ENCODE measurements at places on chromosomes 16 and 17.

GRCh38 chr17:59859444-59860025 is 33.2 kb downstream of the TUBD1 start:
- no peak for DNase-seq

DNA sequence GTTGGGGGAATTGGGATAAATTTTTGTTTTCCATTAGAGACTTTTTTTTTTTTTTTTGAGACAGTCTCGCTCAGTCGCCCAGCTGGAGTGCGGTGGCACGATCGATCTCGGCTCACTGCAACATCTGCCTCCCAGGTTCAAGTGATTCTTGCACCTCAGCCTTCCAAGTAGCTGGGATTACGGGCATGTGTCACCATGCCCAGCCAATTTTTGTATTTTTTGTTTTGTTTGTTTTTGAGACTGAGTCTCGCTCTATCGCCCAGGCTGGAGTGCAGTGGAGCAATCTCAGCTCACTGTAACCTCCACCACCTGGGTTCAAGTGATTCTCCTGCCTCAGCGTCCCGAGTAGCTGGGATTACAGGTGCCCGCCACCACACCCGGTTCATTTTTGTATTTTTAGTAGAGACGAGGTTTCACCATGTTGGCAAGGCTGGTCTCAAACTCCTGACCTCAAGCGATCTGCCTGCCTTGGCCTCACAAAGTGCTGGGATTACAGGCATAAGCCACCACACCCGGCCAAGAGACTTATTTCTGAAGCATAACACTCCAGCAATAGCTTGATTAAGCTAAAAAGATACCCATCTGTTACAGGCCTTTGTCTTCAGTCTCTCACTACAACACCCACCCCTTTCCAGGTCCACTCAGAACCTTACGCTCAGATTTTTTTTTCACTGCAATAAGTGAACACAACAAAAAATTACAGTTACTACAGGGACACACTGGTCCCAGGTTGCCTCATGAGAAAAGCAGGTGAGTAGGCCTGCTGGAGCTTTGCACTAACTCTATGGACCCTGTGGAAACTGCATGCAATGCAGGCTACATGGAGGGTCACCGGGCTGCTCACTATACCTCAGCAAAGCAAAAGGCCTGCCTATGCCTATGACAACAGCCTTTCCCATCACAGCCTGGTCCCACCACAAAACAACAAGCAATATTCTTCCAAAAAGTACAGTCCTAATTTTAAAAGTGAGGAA is 34.6 kb downstream of the KANSL1 start:
- DNase-seq = no peak

DNA sequence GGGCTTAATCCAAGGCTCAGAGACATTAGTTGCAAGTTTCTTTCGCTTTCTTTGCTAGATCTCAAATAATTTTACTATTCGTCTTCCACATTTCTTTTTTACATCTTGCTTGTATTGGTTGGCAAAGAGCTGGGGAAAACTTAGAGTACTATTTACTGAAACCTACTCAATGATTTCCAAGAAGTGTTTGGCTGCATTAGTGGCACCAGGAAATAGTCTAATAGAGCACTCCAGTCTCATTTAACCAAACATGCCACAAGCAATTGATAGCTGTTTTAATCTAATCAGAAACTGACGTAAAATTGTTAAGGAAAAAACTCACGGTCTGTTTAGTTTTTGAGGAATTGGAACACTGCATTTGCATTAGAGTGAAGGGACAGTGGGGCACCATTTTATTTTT is 29.0 kb downstream of the NUP93 start:
- no peak for DNase-seq

- no peak for DNase-seq
These were observed 291.9 kb upstream of the N4BP1 start for GRCh38 chr16:48901712-48902374.

DNA sequence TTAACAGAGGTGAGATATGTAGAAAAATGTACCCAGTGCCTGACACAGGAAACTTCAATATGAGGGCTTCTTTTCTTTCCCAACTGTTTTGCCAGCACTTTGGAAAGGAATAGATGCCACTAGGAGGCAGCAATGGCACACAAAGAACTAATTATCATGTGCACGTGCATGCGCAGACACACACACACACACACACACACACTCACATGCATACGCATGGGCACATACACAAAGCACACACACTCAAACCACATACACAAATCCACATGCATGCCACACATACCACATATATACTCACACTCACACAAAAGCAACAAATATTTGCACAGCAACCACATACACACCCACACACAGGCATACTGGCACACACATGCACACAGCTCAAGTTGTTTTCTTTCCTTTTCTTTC is 8.8 kb upstream of the CEP112 start:
- peak; percentile 41 for DNase-seq

- no peak for DNase-seq
These were observed 113.0 kb downstream of the COPRS start for GRCh38 chr17:31745964-31746600.

DNA sequence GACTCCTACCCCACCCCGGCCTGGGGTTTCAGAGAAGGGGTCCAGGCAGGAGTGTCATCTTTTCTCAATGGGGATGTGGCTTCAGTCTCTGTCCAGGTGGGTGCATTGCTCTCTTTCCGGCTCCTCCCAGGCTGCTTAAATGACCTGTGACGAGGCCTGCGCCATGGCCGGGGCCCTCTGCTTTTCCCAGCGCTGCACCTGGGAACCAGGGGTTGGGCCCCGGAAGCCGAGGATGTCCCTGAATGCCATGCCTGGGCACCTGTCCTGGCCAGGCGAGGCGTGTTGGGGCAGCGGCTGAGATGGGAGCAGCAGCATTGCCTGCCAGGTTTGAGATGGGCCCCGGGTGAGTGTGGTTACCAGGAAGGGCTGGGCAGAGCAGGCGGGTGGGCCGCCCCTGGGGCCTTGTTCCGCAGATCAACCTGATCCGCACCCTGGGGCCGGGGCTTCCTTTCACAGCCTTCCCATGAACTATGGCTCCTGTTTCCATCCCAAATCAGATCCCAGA is 147.4 kb downstream of the SEC14L1 start:
- no peak for DNase-seq

Data from adrenal gland (tissue), 19 donors.